ENCODE measurements at places on chromosomes 11 and 22. TPM values are rescaled to one million over a fixed set of nuclear protein-coding genes. Genes with fewer than 3 reads are reported as not detected.

Gene MCM5
- 6.5 TPM for total RNA-seq

Gene SMDT1
- 2.7 TPM for total RNA-seq

Gene FOLR2
- not detected for total RNA-seq

Gene OR52I1
- total RNA-seq: not detected

Gene ART5
- total RNA-seq: not detected
